ENCODE measurements at places on chromosomes 12 and 14.

DNA sequence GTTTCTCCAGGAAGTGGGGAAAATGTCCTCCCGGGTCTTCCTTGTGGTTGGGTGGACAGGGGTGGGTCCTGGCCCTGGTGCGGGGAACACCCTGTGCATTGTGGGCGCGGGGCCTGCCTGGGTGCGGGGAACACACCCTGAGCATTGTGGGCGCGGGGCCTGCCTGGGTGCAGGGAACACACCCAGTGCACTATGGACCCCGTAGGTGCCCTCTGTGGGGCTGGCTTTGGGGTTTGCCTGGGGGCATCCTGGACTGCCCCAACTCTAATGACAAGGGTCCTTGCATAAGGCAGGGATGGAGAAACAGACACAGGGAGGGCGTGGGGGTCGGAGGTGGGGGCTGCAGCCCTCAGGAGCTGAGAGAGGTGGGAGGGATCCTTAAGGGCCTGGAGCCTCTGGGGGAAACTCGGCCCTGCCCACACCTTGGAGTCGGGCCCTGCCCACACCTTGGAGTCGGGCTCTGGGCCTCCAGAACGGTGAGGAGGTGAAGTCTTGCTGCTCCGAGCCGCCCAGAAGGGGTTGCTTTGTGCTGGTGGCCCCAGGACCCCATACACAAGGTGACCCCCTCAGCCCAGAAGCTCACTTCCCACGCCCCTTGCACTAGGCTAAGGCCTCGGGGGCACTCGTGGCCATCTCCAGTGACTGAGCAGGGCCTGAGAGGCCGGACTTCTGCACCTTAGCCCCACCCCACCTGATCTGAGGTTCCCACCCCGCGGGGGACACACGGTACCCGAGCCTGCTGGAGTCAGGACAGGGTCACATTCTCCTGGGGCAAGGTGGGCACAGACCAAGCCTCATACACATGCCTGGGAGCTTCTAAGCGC, 69.3 kb downstream of the GALNT9 start:
- DNase-seq, result no peak

DNA sequence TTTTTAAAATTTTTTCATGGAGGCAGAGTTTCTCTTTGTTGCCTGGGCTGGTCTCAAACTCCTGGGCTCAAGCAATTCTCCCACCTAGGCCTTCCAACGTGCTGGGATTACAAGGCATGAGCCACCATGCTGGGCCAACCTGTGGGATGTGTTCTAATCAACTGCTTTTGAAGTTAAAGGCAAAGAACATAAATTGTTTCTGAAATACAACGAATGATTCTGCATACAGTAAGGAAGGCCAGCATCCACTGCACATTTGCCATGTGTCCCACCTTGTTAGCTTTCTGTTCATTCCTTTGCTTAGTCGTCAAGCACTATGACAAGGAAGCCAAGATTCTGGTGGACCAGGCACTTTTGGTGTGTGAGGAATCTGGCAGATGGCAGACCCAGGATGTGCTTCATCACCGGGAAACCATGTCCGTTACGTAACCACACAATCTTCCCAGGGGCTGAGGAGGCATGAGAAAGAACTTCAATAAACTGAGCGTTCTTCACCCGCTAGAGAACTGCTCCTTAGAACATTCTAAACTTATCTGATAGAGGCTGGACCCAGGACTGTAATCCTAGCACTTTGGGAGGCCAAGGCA, 24.5 kb downstream of the MOK start:
- DNase-seq, result peak; percentile 92

- DNase-seq, result no peak
Measured at GRCh38 chr12:11497995-11498394, 102.6 kb upstream of the PRB2 start.

GRCh38 chr12:53624956-53625355, 1.2 kb downstream of the ATF7 start:
- no peak for DNase-seq

DNA sequence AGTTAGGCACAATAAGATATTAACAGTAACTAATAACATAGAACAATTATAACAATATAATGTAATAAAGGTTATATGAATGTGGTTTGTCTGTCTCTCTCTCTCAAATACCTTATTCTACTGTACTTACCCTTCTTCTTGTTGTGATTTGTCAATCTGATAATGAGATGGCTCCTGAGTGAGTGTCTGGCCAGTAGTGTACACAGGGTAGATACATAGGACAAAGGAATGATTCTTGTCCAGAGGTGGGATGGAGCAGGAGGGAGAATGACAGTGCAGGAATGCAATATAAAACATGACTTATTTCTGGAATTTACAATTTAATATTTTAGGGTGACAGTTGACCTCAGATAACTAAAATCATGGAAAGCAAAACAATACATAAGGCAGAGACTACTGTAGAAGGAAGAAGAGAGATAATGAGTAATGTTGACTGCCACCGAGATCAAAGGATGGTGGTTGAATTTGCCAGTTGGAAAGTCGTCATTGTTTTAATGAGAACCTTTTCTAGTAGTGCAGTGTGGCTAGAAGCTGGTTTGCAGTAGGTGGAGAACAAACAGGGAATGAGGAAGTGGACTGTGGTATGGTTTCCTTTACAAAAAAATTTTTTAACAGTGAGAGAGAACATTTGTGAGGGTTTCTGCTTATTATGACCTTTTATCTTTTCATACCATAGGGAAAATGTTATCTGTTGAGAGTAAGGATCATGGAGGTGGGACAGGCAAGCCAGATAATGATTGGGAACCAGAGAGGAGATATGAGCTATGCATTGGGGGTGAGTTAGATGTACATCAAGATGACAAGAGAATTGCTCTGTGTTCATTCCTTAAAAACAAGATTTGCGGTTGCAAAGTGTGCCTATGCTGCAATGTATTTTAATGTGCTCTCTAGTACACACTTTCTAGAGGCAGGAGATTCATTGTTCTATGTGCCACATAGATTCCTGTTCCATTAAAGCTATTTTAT, 458.3 kb downstream of the BTG1 start:
- no peak for DNase-seq

- DNase-seq, result peak; percentile 30
Measured at GRCh38 chr12:93802698-93803423, 125.7 kb downstream of the CRADD start.
